ENCODE measurements at places on chromosomes 3 and 15. TPM values are rescaled to one million over a fixed set of nuclear protein-coding genes. Genes with fewer than 3 reads are reported as not detected.

DNA sequence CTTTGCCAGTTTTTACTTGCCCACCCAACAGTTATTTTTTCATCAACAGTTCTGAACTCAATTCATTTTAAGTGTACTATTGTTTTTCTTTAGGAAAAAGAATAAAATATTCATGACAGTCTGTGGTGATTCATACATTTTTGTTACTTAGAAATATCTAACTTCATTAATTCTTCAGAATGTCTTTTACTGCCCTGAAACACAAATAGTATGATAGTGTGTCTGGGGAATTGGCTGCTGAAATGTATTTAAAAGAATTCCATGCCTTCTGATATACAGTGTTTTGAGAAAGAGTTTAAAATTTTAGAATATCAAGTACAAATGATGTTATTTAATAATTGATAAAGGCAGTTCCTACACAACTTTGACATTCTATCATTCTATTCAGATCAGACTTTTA lies 854.1 kb downstream of the NAALADL2 start:
- DNase-seq: no peak

- DNase-seq: no peak
Measured at GRCh38 chr3:168077091-168077490, 18.6 kb downstream of the GOLIM4 start.

DNA sequence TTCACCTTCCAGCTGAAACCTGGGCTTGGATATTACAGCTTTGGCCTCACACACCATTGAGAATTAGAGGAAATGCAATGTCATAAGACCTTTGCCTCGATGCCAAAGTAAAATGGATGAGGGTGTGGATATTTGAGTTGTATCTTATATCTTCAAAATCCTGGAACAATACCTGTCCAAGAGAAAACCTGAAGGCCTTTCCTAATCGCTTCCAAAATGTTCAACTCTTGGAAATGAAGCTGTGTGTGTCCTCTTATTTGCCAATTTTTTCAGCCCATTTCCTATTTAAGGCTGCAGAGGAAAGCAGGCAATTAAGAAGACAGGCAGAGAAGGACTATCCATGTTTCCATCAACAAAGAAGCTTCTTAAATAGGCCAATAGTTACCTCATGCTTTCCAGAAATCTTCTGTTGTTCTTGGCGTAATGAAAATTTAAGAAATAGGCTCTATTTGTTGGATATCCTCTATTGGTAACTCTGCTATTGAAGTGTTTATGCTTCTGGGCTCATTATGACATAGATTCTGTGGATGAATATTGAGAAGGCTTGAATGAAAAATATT lies 99.5 kb upstream of the ZBTB20 start:
- DNase-seq: no peak

Gene GP9
- not detected for total RNA-seq

Gene CDCP1
- total RNA-seq: 0.71 TPM

DNA sequence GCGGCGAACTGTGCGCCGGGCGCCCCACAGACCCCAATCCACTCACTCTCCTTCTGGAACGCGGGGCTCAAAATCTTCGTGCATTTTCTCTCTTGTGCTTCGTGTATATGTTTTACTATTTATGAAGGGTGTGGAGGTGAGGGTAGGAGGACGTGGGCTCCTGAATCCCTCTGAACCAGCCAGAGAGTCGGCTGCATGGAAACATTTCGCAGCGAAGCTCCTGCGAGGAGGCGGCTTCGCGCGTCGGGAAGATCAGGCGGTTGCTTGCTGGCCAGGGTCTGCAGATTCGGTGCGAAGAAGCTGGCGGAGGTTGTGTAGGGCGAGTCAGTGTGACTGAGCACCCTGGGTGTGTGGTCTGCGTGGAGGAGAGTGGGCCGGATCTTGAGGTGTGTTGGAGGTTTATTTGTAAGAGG lies 1.1 kb downstream of the CNTN4 start:
- peak; percentile 50 for DNase-seq

DNA sequence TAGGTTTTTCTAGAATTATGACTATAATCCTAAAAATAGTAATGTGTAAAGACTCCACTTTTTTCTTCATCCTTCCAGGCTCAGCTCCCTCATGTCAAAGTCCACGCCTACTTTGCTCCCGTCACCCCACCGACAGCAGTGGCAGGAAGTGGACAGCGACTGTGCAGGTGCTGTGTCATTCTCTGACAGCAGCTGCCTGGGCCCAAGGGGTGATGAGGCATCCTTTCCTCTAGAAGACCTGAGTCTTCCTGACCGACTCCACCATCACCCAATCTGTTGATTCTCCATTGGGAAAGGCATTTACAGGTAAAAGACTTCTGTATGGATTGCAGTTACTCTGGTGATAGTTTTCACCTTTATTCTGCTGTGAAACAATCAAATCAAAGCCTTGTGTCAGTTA lies 54.8 kb downstream of the UBP1 start:
- no peak for DNase-seq

DNA sequence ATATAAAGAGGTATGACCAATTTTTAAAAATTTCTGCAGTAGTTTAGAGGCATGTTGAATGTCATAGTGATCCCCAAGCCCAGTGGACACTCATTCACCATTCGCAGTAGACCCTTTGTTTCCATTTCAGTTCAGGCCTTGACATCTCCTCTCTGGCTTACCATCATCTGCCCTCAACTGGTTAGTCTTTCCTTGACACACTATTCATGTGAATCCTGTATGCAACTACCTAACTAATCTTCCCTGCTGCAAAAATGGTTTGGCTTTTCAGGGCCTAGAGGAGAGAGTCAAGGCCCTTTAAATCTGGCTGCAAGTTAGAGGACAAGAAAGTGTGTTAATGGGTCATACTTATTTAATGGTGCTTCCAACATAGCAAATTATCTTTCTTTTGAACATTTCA lies 10.9 kb downstream of the APH1B start:
- no peak for DNase-seq

DNA sequence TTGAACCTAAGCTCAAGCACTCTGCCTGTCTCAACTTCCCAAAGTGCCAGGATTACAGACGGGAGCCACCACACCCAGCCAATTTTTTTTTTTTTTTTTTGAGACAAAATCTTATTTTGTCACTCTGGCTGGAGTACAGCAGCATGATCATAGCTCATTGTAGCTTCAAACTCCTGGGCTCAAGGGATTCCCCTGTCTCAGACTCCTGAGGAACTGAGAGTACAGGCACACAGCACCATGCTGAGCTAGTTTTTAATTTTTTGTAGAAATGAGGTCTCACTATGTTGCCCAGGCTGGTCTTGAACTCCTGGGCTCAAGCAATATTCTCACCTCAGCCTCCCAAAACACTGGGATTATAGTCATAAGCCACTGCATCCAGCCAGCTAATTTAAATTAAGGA lies 36.8 kb upstream of the SUCLG2 start:
- DNase-seq: no peak

GRCh38 chr3:192906940-192907339 lies 10.7 kb downstream of the MB21D2 start:
- DNase-seq: no peak

DNA sequence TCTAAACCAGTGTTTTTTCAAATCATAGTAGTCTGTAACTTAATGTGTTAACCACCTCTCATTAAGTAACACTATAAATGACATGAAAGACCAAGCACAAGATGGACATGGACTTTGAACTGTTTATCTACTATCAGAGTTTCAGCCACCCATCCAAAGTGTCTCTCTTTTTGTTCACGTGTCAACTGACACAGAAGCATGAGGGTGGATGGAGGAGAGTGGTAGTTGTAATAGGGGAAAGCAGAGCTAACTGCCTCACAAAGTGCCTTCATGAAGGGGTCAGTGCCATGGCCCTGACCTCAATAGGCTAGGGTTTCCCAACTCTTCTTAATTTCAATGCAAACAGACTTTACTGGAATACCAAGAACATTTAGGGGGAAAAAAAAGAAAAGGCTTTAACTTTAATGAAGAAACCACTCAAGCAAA lies 32.1 kb upstream of the TRPM7 start:
- DNase-seq: no peak

GRCh38 chr3:129312021-129312639 lies 33.5 kb downstream of the HMCES start:
- no peak for DNase-seq

Gene SLC25A26
- total RNA-seq: 12.7 TPM

DNA sequence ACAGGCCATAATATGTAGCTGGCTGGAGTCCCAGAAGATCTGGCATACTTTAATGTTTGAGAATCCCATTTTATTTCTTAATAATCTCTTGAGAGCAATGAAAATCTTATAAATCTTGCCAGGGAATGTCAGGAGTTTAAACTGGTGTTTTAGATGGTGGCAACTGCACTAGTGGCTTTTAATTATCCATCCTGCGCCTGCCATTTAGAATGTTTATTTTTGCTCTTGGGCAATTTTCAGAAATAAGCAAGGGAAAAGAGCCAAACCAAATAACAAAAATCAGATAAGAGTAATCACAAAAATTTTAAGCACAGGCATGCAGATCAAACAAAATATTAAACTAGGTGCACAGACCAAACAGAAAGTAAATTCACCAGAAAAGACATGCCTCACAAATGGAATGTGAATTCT lies 41.9 kb upstream of the UBP1 start:
- no peak for DNase-seq

DNA sequence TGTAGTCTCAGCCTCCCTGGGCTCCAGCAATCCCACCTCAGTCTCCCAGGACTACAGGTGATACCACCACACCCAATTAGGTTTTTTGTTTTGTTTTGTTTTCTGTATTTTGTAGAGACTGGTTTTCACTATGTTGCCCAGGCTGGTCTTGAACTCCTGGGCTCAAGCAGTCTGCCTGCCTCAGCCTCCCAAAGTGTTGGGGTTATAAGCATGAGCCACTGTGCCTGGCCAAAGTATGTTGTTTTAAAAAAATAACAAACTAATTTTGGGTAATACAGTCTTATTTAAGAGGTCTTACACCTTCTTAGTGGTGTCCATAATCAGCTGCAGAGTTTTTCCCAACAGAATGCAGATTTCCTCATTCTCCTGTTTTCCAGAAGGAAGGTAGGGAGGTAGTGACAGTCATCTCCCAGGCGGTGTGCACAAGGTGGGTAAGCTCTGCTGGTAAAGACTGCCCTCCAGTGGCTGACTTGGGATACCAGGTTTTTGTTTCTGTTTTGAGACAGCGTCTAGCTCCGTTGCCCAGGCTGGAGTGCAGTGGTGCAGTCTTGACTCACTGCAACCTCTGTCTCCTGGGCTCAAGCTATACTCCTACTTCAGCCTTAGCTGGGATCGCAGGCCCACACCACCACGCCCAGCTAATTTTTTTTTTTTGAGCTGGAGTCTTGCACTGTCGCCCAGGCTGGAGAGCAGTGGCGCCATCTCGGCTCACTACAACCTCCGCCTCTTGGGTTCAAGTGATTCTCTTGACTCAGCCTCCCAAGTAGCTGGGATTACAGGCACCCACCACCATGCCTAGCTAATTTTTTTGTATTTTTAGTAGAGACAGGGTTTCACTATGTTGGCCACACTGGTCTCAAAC lies 58.4 kb downstream of the MAP6D1 start:
- peak; percentile 81 for DNase-seq

DNA sequence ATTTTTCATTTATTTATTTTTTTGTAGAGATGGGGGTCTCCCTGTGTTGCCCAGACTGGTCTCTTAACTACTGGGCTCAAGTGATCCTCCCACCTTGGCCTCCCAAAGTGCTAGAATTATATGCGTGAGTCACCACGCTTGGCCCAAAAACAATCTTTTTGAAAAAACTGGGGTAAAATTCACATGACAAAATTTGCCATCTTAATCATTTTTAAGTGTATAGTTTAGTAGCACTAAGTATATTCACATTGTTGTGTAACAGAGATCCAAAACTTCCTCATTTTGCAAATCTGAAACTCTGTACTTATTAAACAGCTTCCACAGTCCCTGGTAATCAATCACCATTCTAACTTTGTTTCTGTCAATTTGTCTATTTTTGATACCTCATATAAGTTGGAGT lies 5.2 kb downstream of the SNX1 start:
- DNase-seq: no peak

DNA sequence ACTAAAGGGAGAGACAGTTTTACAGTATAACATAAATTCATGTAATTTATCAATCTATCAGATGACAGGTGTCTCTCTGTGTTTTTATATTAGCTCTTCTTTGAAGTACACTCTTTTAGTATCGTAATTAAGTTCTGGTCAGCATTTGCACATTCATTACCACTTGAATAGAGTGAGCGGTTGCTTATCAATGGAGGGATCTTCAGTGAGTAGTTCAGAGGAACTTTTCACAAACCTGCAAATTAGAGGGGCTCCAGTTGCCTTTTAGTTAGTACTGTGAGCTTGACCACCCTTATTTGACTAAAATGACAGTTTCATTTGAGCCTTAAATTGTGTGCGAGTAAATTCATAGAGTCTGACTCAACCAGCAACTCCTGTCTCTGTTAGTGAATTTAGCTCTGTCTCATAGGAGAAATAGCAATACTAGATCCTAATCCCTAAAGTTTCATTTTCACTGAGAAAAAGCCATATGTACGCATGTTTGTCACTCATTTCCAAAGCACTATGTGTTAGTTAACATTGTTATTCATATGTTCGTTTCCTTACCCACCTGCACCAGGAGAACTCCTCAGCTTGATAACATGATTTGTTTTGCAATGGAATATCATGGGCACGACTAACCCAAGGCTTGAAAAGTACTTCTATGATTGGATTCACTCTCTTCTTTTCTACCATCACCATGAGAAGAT lies 57.5 kb upstream of the ZBED2 start:
- DNase-seq: no peak

- no peak for DNase-seq
Measured at GRCh38 chr3:11600501-11601282, 43.0 kb downstream of the VGLL4 start.

DNA sequence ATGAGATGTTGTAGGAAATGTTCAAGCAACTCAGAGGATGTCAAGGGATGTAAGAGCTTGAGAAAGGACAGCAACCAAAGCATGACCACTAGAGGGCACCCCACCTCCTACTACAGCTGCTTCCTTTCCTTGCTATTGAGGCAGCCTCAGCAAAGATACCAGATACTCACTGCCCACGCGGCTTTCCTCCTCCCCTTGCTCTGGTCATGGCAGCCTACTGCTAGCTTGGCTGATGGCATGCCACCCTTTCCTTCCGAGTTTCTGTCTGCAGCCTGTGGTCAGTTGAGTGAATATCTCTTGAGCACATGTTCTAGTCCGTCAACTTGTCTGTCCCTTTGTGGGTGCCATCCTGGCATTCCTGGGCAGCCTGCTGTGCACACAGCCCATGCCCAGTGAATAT lies 4.4 kb upstream of the CXCR6 start:
- DNase-seq: peak; percentile 81

Gene GOLGA6A
- total RNA-seq: 0.83 TPM

DNA sequence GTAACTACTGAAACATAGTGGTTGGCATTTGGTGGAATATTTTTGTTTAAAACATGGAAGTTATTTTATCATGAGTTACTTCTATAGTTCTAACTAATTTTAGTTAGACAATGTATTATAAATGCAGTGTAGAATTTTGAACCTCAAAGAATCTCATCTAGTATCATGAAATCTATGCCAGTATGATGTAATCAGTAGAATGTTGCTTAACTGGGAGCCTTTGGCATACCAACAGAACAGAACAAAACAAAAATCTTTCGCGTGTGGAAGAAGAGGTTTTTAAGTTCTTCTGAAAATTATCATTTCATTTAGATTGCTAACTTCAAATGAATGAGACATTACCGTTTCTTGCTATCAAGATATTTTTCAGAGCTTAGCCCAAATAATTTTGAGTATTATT lies 98.4 kb upstream of the LRRFIP2 start:
- DNase-seq: no peak

Measured in glutamatergic neuron (in vitro differentiated cells).